Stimulated activated CD4-positive, alpha-beta T cell treated with anti-CD3 and anti-CD28 coated beads, Interleukin-2, amount 100 ng/mL, for 48 hours (primary cell): ENCODE measurements at places on chromosomes 12 and 14.

GRCh38 chr12:18819484-18819883, 81.6 kb downstream of the CAPZA3 start:
- no peak for DNase-seq

- peak; percentile 36 for DNase-seq
Observed at GRCh38 chr14:100654814-100655740, 67.9 kb upstream of the BEGAIN start.

GRCh38 chr12:9124383-9125031, 8.8 kb upstream of the A2M start:
- DNase-seq: no peak

DNA sequence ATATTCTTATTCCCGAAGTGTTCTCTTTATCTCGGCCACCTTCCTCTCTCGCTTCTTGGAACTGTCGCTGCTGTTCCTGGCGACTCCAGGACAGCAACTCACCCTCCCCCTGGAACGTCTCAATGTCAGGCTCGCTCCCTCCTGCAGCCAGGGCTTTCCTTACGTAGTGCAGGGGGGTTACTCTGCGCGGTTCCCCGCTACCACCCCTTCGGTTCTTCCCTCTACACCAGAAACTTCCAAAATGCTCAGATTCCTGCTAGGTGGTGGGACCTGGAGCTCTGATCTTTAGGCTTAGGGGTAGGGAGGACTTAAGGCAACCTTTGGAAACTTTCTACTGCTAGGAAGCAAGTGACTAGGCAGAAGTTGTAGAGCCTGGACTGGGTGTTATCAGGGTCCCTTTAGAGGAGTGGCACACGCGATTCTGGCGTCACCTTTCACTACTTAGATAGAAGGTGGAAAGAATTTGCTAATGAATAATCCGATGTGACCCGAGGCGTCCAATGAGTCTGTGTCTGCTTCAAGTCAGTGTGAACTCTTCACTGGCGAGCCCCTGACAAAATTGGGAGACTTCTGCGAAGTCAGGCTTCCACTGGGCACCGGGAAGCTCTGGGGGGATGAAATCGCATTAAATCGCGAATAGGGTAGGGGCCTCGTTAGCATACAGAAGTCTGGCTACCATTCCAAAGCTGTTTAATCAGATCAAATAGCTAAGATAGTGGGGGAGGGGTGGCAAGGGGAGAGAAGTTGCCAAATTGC, 900 bp upstream of the DPF3 start:
- no peak for DNase-seq

DNA sequence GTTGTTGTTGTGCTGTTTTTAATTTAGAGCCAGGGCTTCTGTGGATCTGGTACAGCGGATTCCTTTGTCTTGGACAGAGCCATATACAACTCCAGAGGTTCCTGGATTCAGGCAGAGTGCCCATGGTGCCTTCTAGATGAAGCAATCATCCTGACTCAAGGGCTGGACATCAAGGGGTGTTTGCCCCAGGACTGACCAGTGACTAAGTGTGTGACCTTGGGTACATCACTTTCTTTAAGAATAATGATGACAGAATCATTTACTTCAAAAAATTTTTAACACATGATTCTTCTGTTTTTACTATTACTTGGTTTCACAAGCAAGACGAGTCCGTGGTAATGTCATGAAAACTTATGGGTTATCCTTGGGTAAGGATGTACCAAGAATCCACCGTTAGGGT, 397.3 kb downstream of the ZFP36L1 start:
- DNase-seq: no peak

DNA sequence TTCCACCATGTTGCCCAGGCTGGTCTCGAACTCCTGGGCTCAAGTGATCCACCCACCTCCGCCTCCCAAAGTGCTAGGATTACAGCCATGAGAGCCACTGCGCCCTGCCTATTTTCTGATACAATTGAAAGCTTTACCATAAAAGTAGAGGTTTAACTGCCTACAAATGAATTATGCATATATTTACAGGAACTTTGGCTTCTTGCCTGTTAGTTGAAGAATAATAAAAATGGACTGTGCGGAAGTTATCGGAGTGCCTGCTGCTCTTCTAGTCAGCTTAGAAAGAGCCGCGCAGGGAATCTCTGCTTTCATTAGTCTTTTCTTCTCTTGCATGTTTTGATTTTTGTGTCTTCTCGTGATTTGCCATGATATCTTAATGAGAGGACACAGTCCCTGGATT, 34.5 kb downstream of the PPP2R5C start:
- DNase-seq: no peak

GRCh38 chr12:116971222-116971621, 60.5 kb downstream of the FBXW8 start:
- DNase-seq: no peak

DNA sequence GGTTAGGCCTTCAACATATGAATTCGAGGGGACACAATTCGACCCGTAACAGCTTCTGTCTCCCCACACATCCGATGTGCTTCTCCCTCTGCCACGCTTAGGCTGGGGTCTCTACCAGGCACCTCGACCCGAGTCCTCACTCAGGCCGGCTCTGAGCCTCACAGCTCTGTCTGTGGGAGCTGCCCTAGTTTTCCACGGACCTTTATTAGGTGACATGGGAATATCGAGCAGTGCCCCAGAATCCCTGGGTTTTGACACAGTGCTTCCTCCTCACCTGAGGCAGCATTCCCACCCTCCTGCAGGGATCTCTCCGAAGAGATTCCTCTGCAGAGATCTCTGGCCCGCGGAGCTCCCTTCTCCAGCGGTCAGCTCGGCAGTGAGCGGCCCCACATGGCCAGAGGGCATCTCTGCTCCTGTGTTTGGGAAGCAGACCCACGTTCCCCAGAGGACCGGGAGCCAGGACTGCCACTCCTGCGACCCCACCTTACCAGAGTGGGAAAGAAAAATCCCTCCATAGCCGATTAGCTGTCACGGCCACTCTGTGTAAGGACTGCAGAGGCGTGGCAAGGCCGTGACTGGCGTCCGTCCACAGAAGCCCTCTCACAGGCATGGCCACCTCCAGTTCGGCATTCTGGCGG, 21.2 kb downstream of the ZBTB42 start:
- no peak for DNase-seq
